ENCODE measurements at places on chromosomes 12 and 14.

DNA sequence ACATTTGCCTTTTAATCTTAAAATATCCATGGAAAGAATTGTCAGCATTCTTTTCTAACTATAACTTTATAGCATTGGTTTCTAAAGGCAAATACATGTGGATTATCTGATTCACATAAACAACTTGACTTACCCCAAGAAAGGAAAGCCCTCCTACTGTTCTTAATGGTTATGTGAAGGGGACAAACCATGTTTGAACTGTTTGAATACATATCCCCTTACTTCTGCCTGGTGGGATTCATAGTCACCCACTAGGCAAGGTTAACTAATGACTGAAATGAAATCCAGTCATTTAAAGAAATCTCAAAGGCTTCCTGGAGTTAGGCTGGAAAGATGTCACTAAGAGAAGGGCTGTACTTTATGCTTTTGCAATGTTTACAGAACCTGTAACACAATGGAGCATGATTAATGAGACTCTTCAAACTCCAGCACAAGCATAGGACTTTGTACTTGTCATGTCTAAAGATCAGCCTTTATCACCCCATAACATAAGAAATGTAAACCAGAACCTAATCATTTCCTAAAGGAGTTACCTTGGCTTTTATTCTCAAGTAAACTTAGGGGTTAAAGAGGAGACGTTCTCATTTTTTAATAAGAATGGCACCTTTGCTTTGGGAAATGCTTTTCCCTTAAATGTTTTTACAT is 10.2 kb upstream of the FLRT2 start:
- DNase-seq: no peak

GRCh38 chr14:95355422-95355821 is 35.7 kb upstream of the CLMN start:
- DNase-seq: no peak

GRCh38 chr12:25690996-25691864 is 138.1 kb upstream of the LMNTD1 start:
- no peak for DNase-seq

GRCh38 chr14:75984674-75985073 is 889 bp upstream of the IFT43 start:
- DNase-seq: no peak

DNA sequence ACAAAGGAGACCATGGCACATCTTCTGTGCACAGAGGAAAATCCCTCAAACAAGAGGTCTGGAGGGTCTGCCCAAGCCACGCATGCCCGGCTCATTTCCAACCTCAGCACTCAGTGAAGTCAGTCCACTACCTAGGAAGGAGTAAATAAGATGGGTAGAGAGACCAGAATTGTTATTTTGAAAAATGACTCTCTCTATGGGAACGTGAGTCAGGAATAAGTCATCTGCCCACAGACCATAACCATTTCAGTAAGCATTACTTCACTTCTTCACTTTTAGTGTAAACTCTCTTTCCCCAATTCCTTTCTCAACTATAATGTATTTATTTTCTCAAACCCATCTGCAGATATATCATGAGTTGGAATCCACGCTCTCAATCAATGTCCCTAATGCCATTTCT is 1039.9 kb upstream of the USP15 start:
- no peak for DNase-seq

GRCh38 chr14:101032433-101032832 is 128.9 kb upstream of the RTL1 start:
- no peak for DNase-seq

DNA sequence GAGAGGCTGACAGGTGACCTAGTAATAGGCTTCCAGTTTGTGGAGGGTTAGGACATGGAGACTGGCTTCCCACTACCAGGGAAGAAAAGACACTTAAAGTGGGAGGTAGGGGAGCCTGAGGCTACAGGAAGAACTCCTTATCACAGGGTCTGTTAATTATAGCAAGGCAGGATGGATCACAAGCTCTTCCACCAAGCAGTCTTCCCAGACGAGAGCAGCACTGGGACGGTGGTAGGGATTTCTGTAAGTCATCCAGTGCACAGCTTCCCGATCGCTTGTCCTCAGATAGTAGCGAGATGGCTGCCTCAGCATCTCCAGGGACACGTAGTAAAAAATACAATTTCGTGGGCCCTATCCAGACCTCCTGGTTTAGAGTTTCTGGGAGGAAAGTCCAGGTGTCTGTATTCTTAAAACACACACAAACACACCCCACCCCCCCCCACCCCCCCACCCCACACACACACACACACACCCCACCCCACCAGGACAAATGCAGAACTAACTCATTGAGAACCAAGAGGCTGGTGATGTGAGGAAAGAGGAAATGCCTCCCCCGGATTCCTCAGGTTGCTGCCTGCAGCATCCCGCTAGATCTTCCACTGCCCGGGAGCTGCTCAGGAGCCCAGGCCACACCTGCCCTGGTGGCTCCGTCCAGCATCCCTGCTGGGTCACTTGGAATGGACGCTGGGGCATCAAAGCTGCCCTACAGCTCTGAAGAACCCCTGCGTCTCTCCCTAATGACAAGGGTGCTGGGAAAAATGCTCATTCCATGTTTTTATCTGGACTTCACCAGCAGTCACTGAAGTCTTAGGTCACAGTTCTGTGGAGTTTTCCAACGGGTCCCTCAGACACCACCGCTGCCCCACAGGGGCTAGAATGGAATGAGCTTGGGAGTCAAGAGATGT is 307.2 kb downstream of the CACNA1C start:
- DNase-seq: no peak

DNA sequence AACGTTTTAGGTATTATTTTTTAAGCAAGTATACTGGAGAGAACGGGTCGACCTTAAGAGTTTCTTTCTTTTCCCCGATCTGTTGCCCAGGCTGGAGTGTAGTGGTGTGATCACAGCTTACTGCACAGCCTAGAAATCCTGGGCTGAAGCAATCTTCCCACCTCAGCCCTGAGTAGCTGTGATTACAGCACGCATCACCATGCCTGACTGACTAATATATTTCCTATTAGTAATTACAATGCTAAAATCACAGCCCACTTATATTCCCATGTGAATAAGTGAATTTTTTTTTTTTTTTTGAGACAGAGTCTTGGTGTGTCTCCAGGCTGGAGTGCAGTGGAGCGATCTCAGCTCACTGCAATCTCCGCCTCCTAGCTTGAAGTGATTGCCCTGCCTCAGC is 50.4 kb downstream of the DICER1 start:
- no peak for DNase-seq

GRCh38 chr12:14540801-14541462 is 26.8 kb downstream of the PLBD1 start:
- no peak for DNase-seq

DNA sequence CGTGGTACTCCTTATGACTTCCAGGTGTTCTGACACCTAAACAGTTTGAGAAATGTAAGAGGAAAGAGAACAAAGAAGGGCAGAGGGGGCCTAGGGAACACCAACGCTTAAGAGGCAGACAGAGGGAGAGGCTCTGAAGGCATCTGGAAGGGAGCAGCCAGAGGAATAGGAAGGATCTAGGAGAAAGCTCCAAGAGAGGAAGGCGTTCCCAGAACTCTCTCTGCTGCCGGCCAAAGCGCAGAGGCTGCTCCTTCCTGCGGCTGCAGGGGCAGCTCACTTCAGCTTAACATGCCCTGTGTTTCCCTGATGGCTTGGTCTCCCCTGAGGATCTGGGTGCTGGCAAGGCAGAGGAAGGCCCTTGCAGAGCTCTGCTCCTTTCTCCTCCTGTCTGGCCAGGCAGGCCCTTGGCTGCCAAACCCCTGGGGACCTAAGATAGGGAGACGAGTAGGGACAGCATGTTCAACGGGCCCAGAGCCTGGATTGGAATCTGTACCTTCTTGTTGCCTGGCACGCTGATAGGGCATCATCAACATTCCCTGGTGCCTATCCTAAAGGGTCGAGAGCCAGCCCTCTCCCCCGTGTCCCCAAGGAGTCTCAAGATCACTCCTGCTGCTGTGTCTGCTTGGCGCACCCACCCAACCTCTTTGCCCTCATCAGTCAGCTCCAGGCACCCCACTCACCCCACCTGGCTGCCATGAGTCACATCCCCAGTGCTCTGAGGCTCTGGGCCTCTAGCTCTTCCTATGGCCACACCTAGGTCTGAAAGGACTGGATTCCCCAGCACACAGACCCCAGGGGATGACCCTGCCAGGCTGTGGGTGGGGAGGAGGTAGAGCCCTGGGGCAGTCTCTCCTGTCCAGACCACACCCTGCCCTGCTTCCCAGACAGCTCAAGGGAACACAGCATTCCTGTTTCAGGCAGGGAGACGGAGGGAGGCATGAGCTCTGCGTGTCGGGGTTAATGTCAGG is 45.6 kb downstream of the LTBP2 start:
- DNase-seq: no peak

All from WTC11 (cell line).